Stimulated activated CD8-positive, alpha-beta memory T cell treated with anti-CD3 and anti-CD28 coated beads, Interleukin-2, amount 100 ng/mL, for 1 hour (primary cell): ENCODE measurements at places on chromosomes 5 and 9.

DNA sequence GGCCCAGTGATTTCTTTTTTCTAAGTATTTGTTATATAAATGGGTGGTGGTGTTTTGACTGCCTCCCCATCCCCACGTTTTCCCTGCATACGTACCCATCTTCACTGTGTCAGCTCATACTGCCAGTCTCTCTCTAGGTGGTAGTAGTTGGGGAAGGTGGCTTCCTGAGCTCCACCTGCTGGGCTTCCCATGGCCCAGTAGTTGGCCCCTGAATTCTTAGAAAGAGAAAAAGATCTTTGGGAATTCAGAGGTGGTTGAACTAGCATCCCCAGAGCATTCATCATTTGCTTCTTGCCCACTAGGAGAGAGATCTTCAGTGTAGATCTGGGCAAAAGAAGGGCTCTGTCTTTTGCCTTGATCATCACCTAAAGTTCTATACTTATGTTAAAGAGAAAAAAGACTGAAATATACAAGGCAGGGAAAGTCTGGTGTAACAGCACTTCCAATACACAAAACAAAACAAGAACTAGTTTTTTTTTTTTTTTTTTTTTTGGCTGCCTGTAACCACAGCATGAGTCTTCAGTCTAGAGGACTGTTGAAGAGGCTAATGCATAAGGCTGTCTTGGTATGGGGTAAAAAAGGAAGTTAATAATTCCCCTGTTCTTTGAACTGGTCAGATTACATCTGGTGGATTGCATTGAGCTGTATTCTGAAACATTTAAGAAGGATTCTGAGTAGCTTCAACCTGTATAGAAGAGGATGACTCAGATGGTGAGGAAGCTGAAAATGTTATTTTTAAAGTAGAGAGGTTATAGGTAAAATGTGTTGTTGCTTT, 128.7 kb downstream of the ATG10 start:
- DNase-seq: no peak

DNA sequence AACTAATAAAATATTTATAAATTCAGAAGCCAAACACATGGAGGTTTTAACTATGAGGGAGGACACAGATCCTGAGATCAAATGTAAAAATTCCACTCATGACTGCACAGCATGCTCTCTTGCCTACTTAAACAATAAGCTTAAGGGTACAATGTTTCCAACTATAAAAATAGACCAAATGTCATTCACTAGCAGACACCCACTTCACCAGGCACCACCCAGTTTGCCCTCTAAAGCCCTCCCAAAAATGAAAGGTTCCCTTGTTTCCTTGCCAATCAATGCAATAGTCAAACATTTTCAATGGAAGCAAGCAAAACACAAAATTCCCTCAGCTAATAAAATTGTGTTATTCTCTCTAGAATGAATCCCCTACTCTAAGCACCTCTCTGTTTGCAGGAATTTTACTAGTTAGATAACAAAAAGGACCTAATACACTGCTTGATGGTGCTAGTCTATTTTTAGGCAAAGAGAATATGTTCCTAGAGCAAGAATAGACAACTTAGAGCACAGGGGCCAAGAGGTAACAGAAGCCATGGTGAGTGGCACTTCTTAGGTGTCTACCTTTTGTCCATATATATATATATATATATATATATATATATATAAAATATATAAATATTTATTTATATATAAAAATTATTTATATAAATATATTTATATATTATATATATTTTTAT, 135.3 kb downstream of the HOMER1 start:
- no peak for DNase-seq

- DNase-seq: no peak
Observed at GRCh38 chr9:136975644-136976043, 1.7 kb upstream of the PTGDS start.

GRCh38 chr5:124463851-124464250, 282.6 kb downstream of the ZNF608 start:
- DNase-seq: no peak

DNA sequence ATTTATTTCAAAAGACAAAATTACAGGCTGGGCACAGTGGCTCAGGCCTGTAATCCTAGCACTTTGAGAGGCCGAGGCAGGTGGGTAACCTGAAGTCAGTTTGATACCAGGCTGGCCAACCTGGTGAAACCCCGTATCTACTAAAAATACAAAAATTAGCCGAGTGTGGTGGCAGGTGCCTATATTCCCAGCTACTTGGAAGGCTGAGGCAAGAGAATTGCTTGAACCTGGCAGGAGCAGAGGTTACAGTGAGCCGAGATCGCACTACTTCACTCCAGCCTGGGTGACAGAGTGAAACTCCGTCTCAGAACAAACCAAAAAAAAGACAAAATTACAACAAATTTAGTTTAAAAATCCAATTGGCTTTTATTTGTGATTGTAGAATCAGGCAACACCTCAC, 14.3 kb upstream of the SLC30A5 start:
- no peak for DNase-seq

DNA sequence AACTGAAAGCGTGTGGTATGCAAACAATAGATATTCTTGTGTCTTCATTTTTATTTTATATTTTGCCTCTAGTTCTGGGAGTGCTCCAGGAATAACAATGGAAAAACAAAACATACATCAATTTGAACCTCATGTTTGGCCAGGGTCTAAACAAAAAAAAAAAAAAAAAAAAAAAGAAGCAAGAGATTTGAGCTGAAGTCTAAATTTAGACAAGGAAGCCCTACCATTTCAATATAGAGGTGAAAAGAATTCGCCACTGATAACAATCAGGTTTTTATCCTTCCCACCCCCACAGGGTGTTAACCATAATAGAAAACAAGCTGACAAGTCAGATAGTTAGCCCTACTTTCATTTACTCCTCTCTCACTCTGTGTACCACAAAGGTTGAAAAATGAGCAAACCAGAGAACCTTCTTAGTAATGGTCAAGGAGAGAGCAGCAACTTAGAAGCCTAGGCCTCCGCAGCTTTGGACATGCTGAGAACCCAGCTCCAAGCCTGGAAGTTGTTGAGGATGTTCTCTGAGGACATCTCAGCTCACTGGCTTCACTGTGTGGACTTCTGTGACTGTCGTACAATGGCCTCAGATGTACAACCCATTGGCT, 118.2 kb upstream of the HMHB1 start:
- no peak for DNase-seq

DNA sequence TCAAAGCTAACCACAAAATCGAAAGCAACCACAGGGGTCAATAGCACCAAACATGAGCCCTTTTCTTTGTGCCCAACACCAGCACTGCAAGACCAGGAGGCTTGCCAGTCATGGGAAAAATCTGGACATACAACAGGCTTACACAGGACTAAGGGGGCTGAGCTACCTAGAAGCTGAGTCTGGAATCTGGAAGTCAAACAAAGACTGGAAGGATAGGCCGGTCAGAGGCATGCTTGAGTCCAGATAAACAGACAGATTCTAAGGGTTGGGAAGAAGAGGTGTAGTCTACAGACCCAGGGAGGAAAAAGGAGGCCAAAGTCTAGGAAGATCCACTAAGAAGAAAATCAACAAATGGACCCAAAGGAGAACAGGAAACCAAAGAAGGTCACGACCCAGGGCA, 73.3 kb downstream of the MYO10 start:
- DNase-seq: no peak

DNA sequence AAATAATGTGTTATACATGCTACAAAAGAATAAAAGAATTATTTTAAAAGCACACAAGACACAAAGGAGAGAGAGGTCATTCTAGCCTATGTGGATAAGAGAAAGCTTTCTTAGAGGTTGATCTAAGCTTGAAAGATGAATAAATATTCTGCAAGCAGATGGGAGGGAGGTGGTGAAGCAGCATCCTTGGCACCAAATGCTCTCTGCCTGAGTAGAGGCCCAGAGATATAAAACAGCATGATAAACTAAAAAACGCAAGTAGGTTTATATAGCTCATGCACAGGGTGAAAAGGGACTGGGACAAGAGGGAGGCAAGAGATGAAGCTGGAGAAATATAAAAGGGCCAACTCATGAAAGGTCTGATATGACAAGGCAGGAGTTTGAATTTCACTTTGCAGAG, 283.2 kb upstream of the POU5F2 start:
- DNase-seq: no peak

- DNase-seq: no peak
Observed at GRCh38 chr9:8186560-8186959, 387.0 kb upstream of the DMAC1 start.

DNA sequence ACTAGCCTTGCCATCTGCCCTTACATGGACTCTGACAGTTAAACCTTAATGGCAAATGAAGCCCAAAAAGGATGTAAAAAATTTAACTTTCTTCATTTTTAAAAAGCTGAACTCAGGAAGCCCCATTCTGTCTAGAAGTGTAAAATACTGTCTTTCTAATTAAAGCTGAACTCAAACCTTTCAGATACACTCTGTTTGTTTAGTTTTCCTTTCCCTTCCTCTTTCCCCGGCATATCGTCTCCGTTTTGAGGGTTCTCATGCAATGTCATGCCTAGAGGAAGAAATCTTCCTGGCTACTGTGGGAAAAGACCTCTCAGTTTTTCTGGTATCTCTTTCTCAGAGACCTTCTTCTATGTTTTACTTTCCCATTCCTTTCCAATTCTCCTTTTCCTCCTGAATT, 841.5 kb downstream of the DTWD2 start:
- DNase-seq: no peak

GRCh38 chr9:78573205-78573604, 276.3 kb downstream of the PSAT1 start:
- no peak for DNase-seq

GRCh38 chr9:30198463-30199309, 2185.8 kb upstream of the ACO1 start:
- DNase-seq: no peak

- DNase-seq: no peak
Observed at GRCh38 chr9:130988905-130989304, 20.1 kb upstream of the LAMC3 start.

DNA sequence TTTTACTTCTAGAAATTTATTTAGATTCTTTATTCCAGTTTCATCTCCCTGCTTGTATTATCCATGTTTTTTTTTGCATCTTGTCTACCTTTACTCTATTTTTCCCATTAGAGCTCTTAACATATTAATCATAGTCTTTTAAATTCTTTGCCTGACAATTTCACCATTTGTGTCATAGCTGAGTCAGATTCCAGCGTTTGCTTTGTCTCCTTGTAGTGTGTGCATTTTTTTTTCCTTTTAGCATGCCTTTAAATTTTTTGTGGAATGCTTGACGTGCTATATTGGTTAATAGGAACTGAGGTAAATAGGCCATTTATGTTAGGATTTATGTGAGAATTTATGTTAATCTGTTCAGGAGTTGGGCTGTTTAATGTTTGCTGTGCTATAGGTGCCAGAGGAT, 41.8 kb upstream of the NFIL3 start:
- no peak for DNase-seq

- no peak for DNase-seq
Observed at GRCh38 chr9:16282216-16282615, 588.3 kb downstream of the BNC2 start.

DNA sequence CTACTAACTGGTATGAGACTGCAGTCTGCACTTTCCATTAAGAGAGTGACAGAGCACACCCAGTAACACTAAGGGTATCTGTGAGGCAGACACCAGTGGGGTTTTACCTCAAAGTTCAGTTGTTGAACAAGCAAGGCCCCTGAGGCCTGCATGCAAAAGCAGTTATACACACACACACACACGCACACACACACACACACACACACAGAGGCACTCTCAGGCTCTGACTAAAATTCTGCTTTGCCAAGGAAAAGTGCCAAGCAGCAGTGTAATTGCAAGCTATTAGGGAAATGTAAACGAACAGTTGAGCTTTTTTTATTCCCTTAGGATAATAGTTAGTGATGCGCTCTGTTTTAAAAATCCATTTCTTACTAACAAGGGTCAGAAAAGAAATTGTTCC, 377.1 kb downstream of the SPOCK1 start:
- no peak for DNase-seq

DNA sequence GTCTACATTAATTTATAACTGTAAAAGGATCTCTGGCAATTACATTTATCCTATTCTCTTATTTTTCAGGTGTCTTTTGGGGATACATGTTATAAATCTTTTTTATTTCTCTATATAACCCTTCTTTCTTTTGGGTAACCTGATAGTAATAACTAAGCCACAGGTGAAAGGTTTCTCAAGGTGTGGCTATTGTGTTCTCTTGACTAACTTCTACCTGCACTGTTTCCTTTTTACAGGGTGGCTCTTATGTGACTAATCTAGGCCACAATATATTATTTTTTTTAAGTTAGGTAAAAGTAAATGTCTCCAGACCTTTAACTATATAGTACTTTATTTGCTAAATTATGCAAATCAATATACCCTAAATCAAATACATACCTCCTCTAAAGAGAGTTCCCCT, 193.2 kb downstream of the EFNA5 start:
- DNase-seq: no peak

DNA sequence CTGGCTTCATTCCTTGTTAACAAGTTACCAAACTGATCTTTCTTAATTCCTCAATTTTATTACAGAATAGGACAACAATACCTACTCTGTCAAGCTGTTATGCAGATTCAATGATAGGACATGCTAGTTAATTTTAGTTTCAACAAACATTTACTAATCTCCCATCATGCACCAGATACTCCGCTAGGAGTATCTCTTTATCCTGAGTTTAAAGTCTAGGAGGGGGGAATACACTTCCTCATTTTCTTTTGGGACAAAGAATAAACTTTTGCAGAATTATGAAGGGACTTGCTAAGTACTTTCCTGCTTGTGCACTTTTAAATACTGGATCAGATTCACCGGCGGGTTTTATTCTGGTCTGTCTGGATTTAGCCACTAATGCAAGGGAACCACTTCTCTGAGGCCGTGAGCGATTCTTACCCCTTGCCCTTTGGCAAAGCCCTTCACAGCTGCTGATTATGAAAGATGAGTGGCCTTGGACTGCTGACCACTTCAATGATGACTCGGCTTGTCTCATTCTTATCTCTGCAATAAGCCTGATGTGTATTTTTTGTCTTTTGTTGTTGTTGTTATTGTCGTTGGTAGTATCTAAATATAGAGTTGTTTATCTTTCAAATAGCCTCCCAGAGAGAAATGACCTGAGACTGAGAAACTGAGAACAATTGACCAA, 73.9 kb downstream of the RMI1 start:
- no peak for DNase-seq
